Activated CD4-positive, alpha-beta T cell treated with anti-CD3 and anti-CD28 coated beads, Interleukin-10, Interleukin-2, amounts not matched to agents 100 ng/mL and 50 ng/mL, durations not matched to agents 16 hours and 8 hours (primary cell): ENCODE measurements at places on chromosomes 3 and 15.

DNA sequence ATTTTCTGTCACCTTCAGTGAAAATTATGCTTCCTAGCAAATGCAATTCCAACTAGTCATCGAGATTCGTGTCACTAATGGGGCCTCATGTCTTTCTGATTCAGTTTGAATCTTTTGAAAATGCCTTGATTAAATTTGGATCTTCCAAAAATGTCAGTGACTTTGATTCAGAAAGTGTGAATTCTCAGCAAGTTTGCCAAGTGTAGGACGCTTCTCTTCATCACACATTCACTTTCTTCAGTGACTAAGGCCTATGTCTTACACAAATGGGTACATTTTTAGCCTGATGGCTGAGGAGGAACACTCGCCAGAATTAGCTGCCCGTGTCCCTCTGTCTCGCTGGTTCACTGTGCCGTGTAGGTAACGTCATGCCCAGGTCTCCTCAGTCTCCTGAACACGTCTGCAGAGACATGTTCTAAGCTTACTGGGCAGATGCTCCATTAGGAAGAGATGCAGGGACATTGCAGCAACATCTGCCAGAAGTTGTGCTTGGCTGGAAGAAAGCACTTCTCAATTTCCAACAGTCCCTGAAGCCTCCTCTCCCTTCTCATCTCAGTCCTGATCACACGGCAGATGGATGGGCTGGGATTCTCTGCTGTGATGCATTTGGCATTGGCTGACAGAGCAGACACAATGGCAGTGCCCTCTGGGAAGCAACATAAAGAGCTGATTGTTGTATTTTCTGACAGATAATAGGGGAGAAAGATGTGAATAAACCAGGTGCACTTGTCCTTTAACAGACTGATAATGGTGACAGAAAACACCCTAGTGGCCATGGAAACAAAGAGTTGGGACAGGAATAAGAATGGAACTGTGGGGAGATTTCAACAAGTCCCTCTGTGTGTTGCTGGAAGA, 29.1 kb upstream of the LYZL4 start:
- no peak for DNase-seq

- DNase-seq, result peak; percentile 19
Measured at GRCh38 chr3:114176890-114177289, 2.0 kb downstream of the DRD3 start.

- no peak for DNase-seq
Measured at GRCh38 chr3:62379321-62379798, 6.0 kb upstream of the FEZF2 start.

- no peak for DNase-seq
Measured at GRCh38 chr3:44932271-44932670, 43.7 kb downstream of the ZDHHC3 start.

DNA sequence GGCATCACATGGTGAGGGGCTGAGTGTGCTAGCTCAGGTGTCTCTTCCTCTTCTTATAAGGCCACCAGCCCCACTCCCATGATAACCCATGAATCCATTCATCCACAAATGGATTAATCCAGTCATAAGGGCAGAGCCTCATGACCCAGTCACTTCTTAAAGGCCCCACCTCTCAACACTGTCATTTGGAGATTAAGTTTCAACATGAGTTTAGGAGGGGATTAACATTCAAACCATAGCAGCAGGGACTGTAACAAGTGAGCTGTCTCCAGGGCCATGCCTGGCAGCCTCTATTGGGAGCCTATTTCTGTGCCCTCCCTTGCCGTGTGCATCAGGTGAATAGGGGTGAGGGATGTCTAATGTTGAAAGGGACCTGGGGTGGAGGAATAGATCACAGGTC, 77.5 kb downstream of the CHRD start:
- no peak for DNase-seq

GRCh38 chr3:26960382-26960781, 337.8 kb downstream of the LRRC3B start:
- DNase-seq, result no peak

GRCh38 chr3:136114421-136114820, 81.7 kb downstream of the MSL2 start:
- DNase-seq, result no peak

DNA sequence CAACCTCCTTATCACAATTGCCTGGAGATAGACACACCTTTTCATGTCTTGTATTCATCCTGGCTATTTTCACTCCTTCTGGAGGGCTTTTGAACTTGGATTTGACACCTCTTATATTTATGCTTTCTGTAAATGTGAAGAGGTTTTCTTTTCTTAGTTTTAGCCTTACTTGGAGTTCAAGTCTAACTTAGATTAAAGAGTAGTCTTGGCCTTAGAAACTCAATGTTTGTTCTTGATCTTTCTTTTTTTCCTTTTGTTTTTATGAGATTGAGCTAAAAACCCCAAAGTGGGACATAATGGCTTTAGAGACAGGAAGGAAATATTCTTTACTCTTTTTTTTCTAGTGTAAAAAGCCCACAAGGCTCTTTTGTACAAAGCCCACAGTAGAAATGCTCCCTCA, 1054.9 kb downstream of the ROBO1 start:
- DNase-seq, result no peak

DNA sequence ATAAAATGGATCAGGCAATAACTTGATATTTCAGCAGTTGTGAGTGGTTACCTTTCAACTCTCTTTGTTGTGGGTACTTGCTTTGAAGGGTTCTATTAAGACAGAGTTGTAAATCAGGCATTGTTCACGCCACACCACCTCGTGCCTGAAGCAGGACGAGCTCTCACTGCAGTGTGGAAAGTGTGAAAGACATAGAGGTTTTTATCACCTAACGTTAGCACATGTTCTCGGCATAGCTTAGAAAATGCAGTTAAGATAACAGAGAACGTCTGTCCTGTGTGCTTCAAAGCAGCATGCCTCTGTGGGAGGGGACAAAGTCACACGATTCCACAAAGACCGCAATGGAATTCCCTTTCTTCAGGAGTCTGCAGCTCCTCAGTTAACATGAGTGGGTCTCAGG, 7.8 kb downstream of the ADAMTS17 start:
- no peak for DNase-seq

GRCh38 chr3:140377644-140378043, 300.2 kb upstream of the TRIM42 start:
- DNase-seq, result no peak

GRCh38 chr3:101819649-101820206, 29.6 kb upstream of the NFKBIZ start:
- DNase-seq, result no peak

DNA sequence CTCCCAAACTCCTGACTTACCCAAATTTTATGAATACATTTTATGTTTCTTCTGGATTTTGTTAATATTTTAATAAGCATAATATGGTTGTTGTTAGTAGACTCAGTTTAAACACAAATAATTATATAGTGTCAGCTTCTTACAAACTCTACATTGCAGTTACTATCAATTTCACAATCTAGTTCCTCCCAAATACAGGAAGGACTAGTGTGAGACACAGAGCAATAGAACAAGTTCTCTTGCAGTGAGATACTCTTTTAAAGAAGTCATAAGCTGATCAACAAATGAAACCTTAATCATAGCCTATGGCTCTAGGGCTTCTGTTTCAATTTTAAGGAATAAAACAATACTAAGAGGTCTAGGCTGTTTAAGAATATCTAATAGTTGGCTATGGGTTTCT, 86.1 kb downstream of the SAMMSON start:
- no peak for DNase-seq

DNA sequence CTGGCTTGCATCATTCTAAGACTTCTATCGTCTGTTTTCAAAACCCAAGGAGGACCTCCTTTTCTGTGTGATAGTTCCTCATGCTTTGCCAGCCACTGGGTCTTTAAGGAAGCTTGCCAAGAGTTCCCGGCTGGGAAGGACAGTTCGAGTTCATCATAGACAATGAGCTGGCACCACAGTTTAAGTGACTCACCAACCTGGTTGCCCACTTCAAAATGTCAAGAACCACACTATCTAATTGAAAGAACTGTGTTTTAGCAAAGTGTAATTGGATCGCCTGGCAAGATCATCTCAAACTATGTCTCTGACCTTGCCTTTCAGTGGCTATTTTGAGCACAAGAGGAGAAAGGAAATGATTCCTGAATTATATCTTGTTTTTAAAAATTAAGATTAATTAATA, 27.9 kb downstream of the SOX2 start:
- DNase-seq, result no peak

DNA sequence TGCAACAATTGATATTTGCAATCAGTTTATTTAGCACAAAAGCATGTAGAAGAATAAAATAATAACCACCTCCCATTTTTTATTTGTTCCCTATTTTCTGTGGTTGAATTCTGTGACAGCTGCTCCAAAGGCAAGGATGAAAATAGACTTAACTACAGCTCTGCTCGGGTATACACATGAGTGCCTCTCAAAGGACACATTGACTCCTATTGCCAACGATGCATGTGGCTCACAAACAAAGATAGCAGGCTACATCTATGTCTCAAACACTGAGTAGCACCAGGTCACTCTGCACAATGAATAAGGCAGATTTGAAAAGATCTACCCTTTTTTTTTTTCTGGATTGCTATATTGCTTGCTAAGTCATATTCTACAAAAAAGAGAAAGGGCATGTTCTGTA, 612.9 kb downstream of the ROBO1 start:
- DNase-seq, result no peak

DNA sequence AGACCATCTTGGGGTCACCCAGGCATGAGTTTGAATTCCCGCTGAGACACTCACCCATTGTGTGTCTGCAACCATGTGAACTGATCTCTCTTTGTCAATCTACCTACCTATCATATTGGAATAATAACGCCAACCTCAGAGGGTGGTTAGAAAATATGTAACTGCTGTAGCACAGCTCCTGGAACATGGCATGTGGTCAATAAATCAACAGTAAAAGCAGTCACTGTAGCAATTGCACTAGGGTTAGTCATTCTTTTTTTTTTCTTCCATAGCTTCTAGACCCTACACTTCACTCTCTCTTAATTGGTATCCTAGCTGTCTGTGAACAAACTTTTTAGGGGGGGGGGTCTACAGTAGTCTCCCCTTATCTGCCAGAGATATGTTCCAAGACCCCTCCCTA, 64.2 kb upstream of the SLCO2A1 start:
- DNase-seq, result no peak

DNA sequence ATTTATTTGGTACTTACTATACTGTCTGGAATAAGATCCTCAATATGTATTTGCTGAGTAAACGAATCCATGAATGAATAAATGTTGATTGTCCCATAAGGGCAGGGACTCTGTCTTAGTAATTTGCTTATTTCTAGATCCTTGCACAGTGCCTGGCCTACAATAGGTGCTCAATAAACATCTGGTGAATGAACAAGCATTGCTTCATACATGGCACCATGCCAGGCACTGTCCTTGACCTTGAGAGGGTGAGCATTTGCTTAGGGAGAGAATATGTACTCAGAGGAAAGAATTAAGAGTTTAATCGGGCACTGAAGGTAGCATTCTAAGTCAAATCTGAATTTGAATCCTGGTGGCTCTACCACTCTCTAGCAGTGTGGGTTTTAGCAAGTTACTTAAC, 282.1 kb downstream of the THSD4 start:
- DNase-seq, result no peak

DNA sequence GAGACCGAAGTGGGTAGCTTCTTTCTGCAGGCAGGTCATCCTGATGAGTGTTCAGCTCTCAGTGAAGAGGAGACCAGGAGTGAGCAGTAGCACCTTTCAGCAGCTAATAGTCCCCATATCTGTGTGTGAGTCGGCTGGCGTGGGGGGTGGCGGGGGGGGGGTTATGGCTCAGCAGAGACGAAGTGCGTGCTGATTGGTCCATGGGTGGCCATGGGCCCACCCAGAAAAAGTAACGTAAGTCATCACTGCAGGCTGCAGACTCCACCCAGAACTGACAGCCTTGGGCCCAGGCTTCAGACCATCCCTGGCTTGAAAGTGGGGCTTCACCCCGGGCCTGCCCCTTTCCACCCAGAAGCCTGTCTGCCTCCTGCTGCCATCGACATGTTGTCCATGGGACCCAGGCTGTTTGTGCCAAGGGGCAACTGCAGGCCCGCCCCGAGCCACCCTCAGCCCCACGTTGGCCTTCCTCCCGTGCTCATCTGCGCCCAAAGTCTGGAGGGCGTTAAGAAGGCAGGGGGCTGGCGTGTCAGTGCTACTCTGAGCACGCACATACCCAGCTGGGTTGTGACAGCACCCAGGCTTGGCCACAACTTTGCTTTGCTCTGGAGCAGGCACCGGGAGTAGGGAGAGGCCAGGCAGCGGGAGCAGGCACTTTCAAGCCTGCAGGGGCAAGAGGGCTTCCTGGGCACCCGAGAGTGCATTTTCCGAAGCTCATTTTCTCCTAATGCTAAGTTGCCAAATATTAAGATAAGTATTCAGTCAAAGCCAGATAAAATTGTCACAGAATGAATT, 511.7 kb upstream of the CDIN1 start:
- DNase-seq, result no peak

DNA sequence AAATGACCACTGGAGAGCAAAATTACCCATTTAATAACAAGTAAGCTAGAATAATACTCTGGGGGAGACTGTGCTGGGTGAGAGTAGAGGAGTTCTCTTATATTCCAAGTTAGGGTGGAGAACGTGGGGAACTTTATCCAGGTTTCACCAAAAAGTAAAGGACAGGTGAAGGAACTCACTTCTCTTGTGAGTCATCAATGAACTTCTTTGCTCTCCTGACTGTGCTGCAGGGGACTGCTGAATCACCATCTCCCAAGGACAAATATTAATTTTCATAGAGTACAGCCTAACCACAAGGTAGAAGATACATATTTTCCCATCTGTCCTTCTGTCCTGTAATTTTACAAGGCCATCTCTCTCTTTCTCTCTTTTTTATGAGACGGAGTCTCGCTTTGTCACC, 8.3 kb upstream of the PDCD6IP start:
- DNase-seq, result no peak

- no peak for DNase-seq
Measured at GRCh38 chr3:14174483-14174882, 3.9 kb downstream of the XPC start.

GRCh38 chr3:193851428-193851847, 258.4 kb downstream of the OPA1 start:
- DNase-seq, result no peak

DNA sequence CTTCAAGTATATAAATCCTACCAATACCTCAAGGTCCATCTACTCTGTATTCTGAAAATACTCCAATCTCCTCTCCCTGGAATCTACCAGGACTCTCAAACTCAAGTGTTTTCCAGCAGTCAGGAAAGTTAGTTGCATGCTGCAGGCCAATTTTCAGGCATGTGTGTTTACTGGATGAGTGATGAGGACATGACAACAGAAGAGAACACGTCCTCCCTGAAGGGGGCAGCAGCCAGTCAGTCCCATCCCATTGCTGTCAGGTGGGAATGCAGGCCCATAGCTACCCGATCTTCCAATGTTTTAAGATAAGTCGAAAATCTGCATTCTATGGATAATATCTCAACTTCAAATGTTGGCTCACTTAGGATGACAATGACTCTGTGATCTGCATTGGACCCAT, 496.2 kb downstream of the FHIT start:
- no peak for DNase-seq

- no peak for DNase-seq
Measured at GRCh38 chr3:81105206-81105605, 656.2 kb downstream of the GBE1 start.

- no peak for DNase-seq
Measured at GRCh38 chr3:183584246-183584913, 28.9 kb upstream of the KLHL6 start.
